ENCODE measurements at places on chromosomes 7 and 10.

GRCh38 chr7:156577645-156578577 lies 62.7 kb upstream of the RNF32 start:
- no peak for DNase-seq

DNA sequence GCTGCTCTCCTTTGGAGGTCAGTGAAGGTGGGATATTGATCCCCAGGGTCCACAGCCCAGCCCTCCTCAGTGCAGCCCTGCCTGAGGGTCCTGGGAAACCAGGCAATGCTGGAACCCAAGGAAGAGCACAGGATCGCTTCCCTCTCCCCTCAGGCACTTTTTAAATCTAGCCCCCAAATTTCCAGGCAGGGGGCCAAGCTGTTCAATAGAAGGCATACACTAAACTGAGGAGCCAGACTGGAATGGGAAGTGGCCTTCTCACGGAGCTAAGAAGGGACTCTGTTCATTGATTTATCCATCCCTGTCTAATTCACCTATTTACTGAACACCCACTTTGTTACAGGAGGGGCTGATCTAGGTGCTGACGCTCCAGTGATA lies 60.3 kb downstream of the GLI3 start:
- no peak for DNase-seq

DNA sequence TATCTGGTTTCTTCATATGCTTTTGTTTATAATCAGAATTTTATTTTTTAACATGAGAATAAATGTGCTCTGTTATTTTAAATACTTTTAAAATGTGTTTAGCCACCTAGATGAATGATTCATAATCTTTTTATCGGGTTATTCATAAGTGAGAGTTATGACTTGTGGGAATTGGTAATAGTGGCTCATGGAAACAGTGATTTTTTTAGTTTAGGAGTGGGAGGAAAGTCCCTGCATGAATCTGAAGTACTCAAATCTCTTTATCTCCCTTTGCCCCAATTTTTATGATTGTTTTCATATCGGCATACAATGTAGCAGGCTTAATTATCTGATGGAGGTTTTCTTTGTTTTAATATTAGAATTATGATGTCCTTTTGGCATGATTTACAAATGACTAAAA lies 42.9 kb downstream of the TAX1BP1 start:
- no peak for DNase-seq

DNA sequence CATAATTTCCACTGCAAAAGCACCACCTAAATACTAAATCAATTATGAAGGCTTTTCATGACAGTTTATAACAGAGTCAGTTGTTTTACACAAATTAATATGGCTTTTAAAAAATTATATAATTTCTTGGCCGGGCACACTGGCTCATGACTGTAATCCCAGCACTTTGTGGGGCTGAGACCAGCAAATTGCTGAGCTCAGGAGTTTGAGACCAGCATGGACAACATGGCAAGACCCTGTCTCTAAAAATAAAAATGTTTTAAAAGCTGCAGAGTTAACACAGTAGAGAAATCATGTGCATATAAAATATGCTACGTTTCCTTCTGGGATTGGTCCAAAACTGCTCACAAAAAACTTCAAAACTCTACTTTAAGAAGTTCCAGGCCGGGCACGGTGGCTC lies 43.6 kb upstream of the EIF4H start:
- no peak for DNase-seq

DNA sequence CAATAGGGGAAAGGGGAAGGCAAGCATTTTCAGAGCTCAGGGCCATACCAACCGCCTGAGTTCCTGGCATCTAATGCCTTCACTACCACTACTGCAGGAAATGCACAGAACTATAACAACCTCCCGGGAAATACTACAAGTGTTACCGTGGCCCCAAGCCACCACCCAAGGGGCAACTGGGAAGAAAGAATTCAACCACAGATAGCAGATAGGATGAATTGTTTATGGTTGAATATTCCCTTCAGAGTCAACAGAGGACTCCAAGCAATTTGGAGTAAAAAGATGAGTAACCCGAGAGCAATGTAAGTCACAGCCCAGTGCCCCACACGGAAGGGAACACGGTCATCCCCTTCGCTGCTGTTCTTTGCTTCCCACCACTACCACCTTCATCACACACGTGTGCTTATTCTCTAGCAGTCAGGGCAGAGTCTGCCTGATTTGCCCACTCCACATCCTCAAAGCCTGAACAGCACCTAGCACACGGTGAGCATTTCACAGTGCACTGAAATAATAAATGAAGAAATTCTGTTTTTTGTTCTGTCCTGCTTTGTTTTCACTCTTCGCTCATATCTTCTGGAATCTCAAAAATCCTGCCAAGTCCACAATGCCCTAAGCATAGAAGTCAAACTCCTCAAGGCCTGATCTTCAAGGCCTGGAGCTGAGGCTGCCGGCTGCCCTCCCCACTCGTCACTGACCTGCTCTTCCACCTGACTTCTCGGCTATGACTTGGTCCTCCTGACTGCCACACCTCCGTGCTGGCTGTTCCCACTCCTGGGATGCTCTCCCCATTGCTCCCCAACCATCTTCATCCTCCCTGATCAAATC lies 221.1 kb downstream of the KCNMA1 start:
- no peak for DNase-seq

GRCh38 chr7:82164813-82165212 lies 278.8 kb downstream of the CACNA2D1 start:
- no peak for DNase-seq

- no peak for DNase-seq
Observed at GRCh38 chr7:14833707-14834106, 68.8 kb downstream of the DGKB start.

Data from effector CD4-positive, alpha-beta T cell (primary cell).